ENCODE measurements at places on chromosomes 4 and X. TPM values are rescaled to one million over a fixed set of nuclear protein-coding genes. Genes with fewer than 3 reads are reported as not detected.

- no peak for DNase-seq
Measured at GRCh38 chr4:141971869-141972268, 335.5 kb downstream of the IL15 start.

DNA sequence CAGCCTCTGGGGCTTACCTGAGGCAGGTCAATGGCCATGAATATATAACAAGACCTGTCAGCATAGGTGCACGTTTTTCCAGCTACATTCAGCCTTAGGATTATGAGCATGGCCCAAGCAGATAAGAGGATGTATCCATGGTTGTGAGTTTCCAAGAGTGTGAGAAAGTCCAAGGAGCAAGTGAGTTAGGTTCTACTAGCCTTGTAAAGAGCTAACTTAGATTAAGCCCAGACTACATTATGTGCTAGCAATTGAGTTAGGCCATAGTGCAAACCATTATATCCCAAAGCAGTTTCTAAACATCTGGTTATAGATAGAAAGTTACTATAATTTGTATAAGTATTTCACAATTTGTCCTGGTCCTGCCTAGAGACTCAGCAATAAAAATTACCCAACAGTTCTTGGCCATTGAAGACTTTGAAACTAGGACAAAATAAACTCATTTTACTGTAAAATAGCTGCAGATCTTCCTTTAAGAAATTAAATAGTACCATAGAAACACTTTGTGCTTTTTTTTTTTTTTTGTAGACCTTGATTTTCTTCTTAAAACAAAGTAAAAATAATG, 312.0 kb downstream of the CAMK2D start:
- no peak for DNase-seq

DNA sequence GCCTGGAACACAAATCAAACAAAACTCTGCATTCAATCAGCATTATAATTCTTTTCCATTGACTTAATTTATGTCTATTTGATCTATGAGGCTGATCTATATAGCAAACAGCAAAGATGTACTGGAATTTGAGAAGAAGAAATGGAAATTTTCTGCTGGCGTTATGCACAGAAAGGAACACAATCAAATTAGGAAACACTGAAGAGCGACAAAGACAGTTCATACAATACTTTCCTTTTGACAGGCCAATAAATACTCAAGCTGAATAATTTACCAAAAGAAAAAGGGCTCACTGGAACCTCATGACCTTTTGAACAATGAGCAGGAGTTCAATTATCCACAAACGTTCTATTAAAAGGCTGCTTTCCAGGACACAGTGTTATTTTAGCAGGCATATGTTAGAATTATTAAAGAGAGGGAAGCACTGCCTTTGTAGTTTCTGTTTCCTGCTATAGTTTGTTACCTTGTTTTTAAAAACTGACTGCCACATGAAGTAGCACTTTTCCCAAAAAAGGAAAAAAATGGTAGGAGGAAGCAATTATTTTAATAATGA, 8.1 kb downstream of the PDHA2 start:
- DNase-seq, result no peak

GRCh38 chr4:110415478-110415877, 60.5 kb upstream of the ENPEP start:
- DNase-seq, result no peak

GRCh38 chrX:30607155-30607554, 29.6 kb upstream of the TASL start:
- no peak for DNase-seq

GRCh38 chr4:125765941-125766340, 451.2 kb downstream of the FAT4 start:
- DNase-seq, result no peak

DNA sequence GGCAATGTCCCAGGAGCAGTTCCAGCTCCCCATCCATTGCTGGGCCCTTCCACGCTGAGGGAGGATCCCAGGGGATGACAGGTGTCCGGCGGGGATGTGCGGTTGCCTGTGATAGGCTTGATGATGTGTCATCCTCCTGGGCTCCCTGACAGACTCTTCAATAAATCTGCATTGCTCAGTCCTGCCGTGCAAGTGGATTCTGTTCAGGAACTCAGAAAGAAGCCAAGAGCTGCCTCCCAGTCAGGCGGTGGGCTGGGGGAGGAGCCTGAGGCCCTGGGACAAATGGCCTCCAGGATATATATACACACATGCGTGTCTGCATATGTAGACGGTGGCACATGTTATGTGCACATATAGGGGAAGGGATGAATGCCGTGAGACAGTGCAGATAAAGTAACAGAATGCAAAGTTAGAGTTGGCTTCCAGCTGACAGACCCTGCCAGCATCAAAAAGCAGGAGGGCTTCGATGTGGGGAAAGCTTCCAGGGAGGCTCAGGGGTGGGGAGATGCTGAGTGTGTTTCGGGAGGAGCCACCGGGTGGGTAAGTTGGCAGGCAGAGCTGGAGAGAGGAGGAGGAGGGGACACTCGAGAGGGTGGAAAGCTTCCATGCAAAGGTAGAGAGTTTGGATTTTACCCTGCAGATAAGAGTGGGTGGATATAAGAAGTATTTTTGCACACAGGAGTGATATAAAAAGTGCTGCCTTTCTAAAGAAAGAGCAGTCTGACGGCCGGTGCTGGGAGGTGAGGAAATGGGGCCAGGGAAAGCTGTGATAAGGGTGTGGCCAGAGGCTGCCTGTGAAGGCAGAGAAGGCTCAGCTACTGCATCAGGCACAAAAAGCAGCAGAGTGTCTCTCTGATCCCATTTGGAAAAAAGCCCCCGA, 28.5 kb upstream of the CRMP1 start:
- DNase-seq, result no peak

DNA sequence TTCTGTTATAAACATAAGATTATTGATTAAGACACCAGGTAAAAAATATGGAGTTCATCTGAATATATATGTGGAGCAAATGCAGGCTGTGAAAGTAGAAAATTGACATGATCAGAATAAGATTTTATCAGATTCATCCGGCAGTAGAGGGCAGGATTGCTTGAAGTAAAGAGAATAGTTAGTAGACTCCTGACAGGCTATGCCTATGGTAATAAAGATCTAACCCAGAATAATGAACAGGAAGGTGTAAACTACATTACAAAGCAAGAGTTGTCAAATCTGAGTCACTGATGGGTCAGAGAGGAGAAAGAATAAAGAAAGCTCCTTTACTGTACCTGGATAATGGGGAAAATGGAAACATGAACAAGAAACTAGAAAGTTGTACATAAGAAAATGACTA, 20.8 kb upstream of the TMEM184C start:
- no peak for DNase-seq

- no peak for DNase-seq
Measured at GRCh38 chr4:107890779-107891178, 40.6 kb upstream of the CYP2U1 start.

GRCh38 chrX:44025555-44025954, 52.4 kb upstream of the NDP start:
- DNase-seq, result no peak

DNA sequence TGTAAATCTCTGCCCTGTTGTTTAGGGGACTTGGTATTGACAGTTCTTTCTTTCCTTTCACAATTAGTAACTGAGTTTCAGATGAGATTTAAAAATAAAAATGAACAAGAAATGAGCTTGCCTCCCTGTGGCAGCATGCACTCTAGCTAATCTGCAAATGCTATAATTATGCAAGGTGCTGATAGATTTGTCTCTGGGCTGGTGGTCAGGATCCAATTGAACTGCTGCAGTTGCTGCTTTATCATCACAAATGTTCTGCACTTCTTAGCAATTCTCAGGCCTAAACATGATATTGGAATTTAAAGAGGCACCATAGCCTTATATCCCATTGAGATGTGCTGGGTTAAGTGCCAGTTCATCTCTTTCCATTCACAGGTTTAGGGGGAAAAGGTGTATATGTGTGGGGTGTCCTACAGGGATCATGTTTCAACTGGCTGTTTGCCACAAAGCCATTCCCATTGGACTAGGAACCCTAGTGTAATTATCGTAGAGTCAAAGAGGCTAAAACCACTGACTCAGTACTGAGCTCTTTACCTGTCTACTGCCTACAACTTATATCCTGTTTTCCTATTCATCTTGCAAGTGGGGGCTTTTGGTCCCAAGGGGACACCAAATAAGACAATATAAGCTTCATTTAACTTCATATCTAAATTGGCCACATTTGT, 260.3 kb upstream of the TEX13A start:
- no peak for DNase-seq

GRCh38 chr4:138909587-138909986, 106.0 kb upstream of the NOCT start:
- no peak for DNase-seq

DNA sequence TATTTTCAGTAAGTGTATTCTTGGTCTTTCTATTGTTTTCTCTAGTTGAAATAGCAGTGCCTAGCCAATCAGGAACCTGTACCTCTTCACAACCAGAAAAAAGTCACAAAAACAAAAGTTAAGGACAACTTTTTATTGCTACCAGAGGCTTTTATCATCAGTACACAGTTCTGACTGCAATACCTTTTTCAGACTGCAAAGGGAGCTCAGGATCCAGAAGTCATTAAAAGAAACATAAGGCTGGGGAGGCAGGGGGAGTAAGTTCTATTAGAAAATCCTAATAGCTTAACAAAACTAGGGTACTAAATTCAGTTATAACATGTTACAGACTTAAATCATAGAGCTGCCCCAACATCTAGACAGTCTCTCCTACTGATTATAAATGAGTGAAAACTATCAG, 28.8 kb downstream of the CCNI start:
- DNase-seq, result no peak

DNA sequence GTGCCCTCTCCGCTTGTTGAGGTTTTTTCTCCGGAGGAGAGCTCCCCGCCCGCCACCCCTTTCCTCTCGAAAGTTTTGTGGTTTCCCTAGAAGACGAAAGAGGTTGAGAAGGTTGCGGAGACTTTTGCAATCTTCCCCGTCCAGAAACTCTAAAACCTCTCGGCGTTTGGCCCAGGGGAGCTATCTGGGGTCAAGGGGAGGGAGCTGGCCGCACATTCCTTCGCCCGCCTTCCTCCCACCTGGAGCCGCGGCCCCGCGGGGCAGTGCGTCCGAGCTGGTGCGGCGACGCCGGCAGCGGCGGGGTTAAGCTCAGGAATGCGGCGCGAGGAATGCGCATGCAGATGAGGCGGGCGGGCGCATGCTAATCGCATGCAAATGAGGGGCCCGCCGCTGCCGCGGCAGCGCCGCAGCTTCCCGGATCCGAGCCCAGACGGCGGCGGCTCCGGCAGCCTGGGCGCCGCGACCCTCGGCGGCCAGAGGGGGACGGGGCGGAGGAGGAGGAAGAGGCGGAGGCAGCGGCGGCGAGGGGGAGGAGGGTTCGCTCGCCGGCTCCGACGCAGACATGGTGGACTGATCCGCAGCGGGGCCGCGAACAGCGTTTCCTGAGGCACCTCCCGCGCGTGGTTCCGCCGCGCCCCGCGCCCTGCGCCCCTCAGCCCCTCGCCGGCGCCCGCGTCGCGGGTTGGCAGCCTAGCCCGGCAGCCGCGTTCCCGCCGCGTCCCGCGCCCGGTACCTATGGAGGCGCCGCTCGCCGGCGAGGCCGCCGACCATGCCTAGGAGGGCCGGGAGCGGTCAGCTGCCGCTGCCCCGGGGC, at the start of gene WWC2:
WWC2 (plus strand) TSS at position 535 of the 814 bp plus-strand sequence; CDS start at position 770, 235 bp downstream.
- DNase-seq, result peak; percentile 96

DNA sequence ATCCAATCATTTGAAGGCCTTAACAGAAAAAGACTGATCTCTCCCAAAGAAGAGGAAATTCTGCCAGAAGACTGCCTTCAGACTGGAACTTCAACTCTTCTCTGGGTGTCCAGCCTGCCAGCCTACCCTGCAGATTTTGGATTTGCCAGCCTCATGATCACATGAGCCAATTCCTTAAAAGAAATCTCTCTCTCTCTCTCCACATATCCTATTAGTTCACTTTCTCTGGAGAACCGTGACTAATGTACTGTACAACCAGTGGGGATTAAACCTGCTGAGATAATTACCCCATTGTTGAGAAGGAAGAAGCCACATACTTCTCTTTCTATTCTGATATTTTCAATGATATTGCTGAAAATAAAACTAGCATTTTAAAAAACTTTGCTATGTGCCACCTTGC, 711.3 kb upstream of the AMOT start:
- no peak for DNase-seq

VCX gene
- not detected for total RNA-seq

DUSP21 gene
- not detected for total RNA-seq

RNF4 gene
- 57.6 TPM for total RNA-seq

HTN3 gene
- total RNA-seq, result not detected

DMRTC1B gene
- not detected for total RNA-seq

UGT8 gene
- not detected for total RNA-seq

KLHL13 gene
- total RNA-seq, result not detected

CT45A2 gene
- not detected for total RNA-seq

SSX4 gene
- not detected for total RNA-seq

NXT2 gene
- 13.2 TPM for total RNA-seq

IL1RAPL1 gene
- total RNA-seq, result not detected
